ENCODE measurements at places on chromosomes 16 and 17.

- DNase-seq, result no peak
Measured at GRCh38 chr16:12304861-12305596, 328.5 kb downstream of the SNX29 start.

DNA sequence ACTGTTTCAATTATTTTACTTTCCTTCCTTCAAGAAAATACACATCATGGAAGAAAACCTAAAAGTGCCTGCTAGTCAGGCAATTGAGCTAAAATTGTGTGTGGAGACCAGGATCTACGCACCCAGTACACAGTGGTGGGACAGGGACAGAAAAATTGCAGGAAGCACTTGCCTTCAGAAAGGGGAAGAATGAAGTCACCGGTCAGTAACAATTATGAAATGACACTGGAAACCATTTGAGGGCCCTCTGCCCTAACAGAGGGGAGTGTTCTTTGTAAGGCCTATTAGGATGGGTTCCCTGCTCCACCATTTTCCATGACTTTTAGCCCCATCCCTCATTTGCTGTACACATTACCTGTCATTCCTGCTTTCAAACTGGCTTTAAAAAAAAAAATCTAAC lies 4.5 kb upstream of the PHAF1 start:
- no peak for DNase-seq

GRCh38 chr16:995087-995486 lies 13.5 kb downstream of the SOX8 start:
- no peak for DNase-seq

DNA sequence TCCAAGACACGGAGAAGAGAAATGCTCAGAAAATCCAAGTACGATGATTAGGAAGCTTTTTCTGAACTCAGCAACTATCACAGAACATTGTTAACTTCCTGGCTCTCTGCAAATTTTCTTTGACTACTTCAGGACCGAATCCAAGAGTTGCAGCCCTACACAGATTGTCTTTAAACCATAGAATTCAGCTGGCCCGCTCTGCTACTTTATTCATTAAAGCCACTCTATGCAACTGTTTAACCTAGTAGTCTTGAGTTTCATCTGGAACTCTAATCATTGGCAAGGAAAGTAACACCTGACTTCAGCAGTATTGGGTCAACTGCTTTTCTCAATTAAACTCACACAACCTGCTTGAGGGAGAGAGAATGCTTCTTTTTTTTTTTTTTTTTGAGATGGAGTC lies 210.1 kb downstream of the SLC39A11 start:
- DNase-seq, result no peak

DNA sequence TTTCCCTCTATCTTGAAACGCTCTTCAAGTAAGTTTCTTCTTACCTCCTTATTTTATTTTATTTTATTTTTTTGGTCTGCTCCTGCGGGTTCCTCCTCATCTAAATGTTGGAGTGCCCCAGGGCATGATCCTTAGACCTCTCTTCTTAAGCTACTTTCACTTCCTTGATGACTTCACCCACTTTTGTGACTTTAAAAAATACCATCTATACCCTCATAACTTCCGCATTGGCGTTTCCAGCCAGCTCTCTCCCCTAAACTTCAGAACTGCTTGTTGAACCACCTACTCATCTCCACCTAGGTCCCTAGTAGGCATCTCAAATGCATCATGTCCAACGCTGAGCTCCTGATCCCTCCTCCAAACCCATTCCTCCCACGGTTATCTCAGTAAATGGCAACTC lies 51.4 kb upstream of the NFAT5 start:
- DNase-seq, result no peak

DNA sequence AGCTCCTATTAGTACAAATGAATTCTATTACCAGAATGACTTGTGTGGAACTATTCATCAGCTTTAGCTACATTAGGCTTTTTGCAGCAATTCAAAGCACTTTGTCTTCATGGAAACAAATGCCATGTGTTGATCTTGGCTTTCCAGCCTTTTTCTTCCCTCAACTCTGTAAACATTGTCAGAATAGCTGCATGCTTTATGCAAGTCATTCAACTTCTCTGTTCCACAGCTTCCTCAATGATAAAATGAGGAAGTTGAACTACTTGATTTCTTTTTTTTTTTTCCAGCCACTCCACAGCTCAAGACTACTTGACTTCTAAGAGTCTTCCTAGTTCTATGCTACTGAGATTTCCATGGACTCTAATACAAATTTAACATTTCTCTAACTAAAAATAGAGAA lies 41.1 kb downstream of the KIAA0753 start:
- DNase-seq, result no peak

GRCh38 chr16:66906916-66907836 lies 11.5 kb downstream of the CDH16 start:
- no peak for DNase-seq

DNA sequence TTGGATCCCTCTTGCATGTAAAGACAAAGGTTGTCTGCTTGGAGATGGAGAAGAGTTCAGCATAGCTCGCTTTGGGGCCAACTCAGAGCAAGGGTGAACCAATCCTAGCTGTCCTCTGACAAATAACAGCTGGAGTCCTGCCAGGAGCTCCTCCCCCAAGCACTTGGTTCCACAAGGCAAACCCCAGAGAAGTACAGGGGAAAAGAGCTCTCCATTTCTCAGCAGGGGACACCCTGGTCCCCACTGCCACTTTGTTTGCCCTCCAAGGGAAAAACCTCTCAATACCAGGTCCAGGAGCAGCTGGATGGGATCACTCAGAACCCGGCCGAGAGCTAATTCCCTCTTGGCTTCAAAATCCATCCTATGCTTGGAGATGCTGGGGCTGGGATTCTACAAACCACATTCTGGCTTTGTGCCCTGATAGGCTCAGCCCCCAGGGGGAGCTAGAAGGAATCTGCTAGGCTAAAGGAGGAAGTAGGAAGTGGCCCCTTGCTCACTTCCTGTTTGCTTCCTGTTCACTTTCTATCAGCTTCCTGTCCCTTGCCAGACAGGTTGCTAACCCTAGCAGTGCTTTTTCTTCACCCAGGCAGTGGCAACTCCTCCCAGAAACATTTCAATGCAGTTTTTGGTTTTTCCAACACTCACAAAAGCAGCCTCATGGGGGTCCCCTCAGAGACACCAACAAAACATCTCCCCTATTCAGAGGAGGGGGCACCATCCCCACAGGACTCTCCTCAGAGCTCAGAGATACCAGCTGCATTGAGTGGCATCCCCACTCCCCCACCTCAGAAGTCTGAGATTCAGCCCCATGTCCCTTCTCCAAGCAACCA lies 30.7 kb downstream of the CDRT4 start:
- no peak for DNase-seq

- no peak for DNase-seq
Measured at GRCh38 chr16:55736671-55737070, 80.9 kb downstream of the SLC6A2 start.

DNA sequence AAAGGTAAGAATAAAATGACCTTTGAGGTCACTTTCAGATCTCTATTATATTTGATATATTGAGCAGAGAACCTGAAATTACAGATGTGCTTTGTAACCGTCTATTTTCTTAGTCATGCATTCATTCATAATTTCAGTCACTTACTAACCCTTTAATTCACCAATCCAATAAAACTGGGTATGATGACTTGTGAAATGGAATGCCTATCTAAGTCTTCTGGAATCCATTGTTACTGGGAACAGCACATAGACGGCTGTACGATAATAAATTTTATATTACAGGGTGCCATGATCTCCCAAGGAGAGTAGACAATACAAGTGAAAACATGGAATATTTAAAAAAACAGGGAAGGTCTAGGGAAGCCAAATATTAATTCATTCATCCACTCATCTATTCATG lies 22.9 kb downstream of the CDH11 start:
- no peak for DNase-seq

GRCh38 chr17:36885771-36886377 lies 51.4 kb upstream of the LHX1 start:
- DNase-seq, result no peak

GRCh38 chr16:88368994-88369393 lies 13.8 kb upstream of the ZNF469 start:
- no peak for DNase-seq

DNA sequence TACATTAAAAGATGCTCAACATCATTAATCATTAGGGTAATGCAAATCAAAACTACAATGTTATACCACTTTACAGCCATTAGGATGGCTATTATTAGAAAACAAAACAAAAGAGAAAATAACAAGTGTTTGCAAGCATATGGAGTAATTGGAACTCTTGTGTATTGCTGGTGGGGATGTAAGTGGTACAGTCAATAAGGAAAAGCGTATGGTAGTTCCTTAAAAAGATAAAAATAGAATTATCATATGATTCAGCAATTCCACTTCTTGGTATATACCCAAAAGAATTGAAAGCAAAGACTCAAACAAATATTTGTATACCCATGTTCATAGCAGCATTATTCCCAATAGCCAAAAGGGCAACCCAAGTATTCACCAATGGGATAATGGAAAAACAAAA lies 1.4 kb upstream of the CAPNS2 start:
- DNase-seq, result no peak

- no peak for DNase-seq
Measured at GRCh38 chr16:70688246-70688742, 2.4 kb upstream of the MTSS2 start.
